ENCODE measurements at places on chromosomes 5 and 9. TPM values are rescaled to one million over a fixed set of nuclear protein-coding genes. Genes with fewer than 3 reads are reported as not detected.

TNC gene
- 44.2 TPM for total RNA-seq

ZNF483 gene
- total RNA-seq, result 3.6 TPM

SLC27A6 gene
- total RNA-seq, result not detected

ANXA1 gene
- 1,243 TPM for total RNA-seq

CTNND2 gene
- 1.3 TPM for total RNA-seq

FAM169A gene
- total RNA-seq, result 0.28 TPM

IFNK gene
- not detected for total RNA-seq

PCDHGA1 gene
- 0.12 TPM for total RNA-seq

CDH18 gene
- not detected for total RNA-seq

ZNF189 gene
- 17.0 TPM for total RNA-seq

PCDHA10 gene
- total RNA-seq, result 2.3 TPM

GIN1 gene
- total RNA-seq, result 4.7 TPM

Data from omental fat pad (tissue), 4 donors.